Type B pancreatic cell (in vitro differentiated cells): ENCODE measurements at places on chromosomes 4 and X.

DNA sequence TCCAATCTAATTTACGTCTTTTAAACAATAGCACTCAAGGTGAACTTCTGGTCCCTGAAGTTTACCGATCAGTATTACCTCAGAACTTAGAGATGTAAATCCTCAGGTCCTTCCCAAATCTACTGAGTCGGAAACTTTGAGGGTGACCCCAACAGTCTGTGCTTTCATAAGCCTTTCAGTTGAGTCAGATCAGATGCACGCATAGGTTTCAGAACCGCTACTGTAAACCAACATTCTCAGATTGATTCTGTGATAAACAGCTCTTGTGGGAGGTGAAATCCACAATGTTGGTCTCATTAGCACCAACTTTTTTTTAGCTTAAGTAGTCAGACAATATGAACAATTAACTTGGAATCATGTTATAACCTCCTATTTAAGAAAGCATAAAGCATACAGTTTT, 86.0 kb downstream of the WWC2 start:
- no peak for DNase-seq

GRCh38 chrX:127519323-127519722, 532.9 kb downstream of the ACTRT1 start:
- DNase-seq = no peak

- DNase-seq = no peak
These were observed 40.0 kb downstream of the NELFA start for GRCh38 chr4:1968686-1969295.

- DNase-seq = no peak
These were observed 35.7 kb downstream of the ACE2 start for GRCh38 chrX:15564981-15565579.

DNA sequence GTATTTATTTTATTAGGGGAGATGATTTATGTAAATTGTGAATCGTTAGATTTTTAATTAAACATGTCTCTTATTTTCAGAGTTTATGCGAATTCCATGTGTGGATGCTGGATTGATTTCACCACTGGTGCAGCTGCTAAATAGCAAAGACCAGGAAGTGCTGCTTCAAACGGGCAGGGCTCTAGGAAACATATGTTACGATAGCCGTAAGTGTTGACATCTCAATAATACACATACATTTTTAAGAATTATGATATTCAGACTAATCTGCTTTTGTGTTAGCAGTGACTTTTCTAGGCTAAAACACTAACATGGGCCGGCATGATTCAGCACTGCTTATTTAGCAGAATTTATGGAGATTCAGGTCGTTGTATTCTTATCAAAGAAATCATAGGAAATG, 91.2 kb downstream of the RAP1GDS1 start:
- no peak for DNase-seq

DNA sequence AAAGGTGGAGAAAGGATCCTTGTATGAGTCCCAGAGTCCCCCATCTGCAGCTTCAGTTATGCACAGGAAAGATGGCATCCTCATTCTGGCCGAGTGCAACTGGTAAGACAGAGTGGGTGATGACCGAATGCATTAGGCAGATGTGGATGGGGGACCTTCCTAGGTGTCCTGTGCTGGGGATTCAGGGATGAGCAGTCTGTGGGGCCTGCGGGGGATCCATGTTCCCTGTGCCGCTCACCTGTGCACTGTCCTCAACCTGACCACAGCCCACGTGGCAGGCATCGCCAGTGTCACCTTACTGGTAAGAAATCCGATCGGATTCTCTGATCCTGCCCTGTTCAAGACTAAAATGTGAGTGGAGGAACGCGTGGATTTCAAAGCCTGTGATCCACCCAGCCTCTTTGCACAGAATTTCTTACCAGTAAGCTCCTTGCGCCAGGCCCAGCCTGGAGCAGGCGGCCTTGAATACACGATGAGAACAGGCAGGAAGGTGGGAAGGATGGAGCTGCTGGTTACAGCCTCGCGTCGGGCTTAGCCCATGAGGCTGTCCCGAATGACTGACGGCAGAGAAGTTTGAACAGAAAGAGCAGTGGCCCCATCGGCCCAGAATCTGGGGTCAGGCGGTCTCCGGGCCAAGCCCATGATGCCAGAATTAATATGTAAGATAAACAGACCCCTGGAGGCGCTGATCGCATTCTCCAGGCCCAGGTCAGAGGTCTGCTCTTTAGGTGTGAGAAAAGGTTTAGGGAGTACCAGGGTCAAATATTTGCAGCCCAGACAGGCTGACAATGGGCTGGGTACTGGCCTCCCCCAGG, 56.5 kb downstream of the CPZ start:
- DNase-seq = peak; percentile 58

DNA sequence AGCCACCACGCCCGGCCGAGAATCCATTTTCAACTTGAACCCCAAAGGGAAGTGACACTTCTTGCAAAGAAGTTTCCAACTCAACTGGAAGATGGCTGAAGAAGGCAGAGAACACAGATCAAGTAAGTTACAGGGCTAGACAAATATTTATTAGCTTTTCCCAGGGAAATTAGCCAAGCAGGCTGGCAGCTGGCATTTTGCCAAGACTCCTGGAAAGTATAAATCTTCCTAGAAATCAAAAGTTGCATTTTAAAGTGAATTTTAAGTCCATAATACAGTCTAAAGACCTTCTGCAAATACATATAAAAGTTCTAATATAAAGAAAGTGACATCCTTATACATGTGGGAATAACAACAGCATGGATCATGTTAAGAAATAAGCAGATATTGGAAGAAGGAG, 3.4 kb upstream of the MRPL1 start:
- no peak for DNase-seq

- no peak for DNase-seq
These were observed 118.5 kb upstream of the PABPC4L start for GRCh38 chr4:134320048-134320447.

DNA sequence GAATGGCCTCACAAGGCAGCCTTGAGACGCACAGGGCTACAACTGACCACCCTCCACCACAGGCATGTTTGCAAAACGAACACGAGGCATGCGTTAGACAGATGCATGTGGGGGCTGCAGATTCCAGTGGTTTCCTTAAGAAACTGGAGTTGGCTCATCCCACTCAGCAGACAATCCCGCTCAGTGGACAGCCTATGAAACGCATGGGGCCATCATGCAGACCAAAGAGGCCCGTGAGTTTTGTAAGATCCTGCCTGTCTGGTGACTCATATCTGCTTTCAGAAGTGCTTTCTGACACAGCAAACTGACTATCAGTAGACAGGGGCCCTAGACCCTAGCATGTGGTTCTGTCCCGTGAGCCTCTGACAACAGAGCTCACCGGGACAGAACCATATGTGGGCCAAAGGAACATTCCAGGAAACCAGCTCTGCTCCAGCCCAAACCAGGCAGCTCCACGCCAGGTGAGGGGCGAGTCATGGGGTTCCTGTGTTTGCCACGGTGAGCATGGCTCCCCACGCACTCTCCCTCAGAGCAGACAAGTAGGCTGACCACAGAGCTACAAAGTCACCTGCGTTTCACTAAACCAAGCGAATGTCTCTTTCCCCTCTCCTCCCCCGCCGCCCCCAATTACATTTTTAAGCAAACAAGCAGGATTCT, 74.4 kb downstream of the MTMR1 start:
- DNase-seq = no peak

DNA sequence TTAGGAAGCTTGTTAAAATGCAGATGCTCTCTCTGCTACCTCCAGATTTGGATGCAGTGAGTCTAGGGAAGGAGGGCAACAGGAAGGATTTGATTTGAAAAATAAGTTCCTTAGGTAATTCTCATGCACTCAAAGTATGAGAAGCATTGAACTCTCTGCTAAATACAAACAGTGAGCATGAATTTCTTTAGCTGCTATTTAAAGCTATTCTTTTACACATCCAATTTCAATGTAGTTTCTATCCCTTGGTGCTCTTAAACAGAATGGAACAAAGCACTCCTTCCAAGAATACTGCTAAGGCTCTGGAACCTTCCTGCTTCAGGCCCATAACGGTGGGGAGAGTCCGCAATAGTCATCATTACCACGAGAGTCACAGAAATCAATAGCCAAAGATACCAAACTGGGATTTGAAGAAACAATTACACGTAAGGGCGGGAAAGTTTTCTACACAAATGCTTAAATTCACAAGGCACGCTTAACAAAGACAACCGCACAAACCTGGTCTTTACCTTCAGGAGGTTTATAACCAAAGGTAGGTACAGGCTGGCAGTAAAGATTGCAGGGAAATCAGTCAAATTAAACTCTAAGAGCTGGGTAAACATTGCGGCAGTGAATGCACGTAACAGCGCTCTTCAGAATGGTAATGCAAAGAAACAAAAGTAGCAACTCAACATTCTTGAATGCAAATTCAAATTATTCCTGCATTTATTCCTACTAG, 123.2 kb upstream of the NAP1L5 start:
- no peak for DNase-seq

- no peak for DNase-seq
These were observed 163.7 kb downstream of the CPE start for GRCh38 chr4:165542476-165542875.
